ENCODE measurements at places on chromosomes 16 and 17.
A peak's percentile ranks its signal among the peaks of the same experiment; 100 is the strongest.

- no peak for DNase-seq
Observed at GRCh38 chr16:69031877-69032301, 73.6 kb upstream of the HAS3 start.

GRCh38 chr17:40862985-40863733, 3.9 kb downstream of the KRT12 start:
- no peak for DNase-seq

- peak; percentile 51 for DNase-seq
Observed at GRCh38 chr17:13385481-13385911, 216.2 kb downstream of the HS3ST3A1 start.

DNA sequence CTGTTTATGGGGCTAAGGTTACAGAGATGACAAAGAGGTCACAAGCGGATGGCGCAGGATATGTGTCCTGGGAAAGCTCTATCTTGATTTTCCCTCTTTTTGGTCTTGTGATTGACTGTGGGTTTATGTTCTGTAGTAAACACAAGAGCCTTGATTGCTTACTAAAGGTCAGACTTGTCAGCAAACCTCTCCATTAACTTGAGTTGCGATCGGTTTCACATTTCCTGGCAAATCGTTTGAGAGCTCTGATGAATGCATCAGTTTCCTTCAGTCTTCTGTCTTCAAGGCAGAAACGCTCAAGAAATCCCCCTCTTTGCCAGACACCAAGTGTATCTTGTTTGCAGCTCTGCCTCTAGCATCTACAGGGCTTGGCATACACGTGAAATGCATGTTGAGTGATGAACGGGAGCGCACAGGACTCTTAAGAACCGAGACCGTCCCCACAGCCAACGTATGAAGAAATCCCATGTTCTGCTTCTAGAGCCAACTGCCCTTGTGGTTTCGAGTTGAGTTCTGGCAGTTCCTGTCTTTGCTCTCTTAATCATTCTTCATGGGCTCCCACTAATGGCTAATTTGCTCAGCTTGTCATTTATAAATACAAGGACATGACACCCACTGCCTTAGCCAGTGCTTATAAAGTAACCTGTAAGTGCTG, 143.3 kb downstream of the PITPNC1 start:
- DNase-seq = peak; percentile 87

DNA sequence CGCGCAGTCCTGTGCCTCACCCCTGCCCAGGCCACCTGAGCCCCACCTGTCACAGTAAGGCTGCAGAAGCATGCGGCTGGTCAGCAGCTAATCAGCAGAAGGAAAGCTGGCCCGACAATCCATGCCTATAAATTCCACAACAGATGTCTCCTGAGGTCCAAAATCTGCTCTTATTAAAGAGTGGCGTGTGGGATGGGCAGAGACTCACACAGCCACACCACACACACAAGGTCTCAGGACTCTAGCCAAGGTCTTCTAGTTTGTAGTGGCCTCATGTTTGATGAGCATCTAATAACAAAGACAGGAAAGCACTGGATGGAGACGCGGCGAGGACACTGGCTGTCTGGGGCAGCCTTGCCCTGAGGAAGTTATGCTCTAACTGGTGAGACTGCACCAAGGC, 55.9 kb downstream of the ANKRD11 start:
- DNase-seq = no peak

Data from AG10803 (cell line).